Amniotic stem cell (primary cell): ENCODE measurements at places on chromosomes 3 and 15.

GRCh38 chr15:58110999-58111717 is 27.0 kb upstream of the AQP9 start:
- DNase-seq = no peak

- DNase-seq = no peak
Measured at GRCh38 chr3:69118555-69118954, 3.8 kb downstream of the LMOD3 start.

DNA sequence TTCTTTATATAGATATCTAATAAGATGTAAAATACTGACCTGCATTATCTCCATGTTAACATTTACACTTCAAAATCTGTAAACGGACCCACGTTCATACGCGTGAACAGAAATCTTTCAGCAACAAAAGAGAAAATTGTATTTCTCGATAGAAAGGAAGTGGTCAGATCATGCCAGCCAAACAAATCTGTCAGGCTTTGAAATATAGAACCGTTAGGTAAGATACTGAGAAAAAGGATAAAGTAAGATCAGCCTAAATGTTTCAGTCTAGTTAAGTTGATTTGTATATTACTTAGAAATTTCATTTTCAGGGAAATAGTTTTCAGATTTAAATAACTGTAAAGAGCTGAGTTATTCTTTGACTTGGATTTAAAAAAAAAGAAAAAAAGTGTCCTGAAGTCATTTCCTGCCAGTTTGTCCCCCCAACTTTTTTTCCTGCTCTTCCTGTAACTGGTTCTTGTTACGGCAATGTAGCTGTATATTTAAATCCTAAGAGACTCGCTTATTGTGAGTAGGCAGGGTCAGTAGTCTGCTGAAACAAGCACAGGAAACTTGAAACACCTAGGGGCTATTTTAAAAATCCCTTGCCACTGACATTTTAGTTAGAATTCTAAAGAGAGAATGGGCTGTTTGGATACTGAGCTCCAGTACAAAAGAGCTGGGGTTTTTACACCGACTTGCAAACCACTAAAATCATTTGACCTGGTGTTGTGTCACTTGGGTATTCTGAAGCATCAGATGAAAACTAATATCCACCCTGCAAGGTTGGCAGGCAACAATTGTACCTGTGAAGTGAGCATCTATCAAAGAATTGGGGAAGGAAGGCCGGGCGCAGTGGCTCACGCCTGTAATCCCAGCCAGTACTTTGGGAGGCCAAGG is 237.5 kb downstream of the UBE2E2 start:
- DNase-seq = no peak

GRCh38 chr15:65583701-65584100 is 27.2 kb downstream of the INTS14 start:
- no peak for DNase-seq

DNA sequence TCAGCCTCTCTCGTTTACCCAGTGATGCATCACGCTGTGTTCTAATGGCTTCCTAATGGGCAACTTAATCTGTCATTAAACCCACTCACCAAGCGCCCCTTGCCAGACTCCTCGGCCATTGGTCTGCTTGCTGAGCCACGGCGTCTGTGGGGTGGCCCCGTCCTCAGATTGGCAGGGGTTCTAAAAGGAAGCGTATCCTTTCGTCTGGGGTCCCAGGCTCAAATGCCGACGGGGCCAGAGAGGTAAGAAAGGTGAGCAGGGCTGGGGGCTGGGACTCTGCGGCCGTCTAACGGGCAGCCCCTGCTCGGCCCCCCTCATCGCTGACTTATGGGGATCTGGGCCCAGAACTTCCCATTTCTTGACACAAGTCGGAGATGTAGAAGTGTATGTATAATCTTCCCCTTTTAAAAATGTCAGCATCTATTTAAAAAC is 315.1 kb upstream of the PROK2 start:
- DNase-seq = no peak

- no peak for DNase-seq
Measured at GRCh38 chr15:63917588-63918316, 84.0 kb upstream of the HERC1 start.

GRCh38 chr15:71357321-71357732 is 242.1 kb downstream of the THSD4 start:
- DNase-seq = no peak

- DNase-seq = no peak
Measured at GRCh38 chr15:78112551-78112950, 18.7 kb downstream of the CIB2 start.

- DNase-seq = no peak
Measured at GRCh38 chr15:84669726-84670125, 11.7 kb upstream of the NMB start.

GRCh38 chr3:164190566-164190965 is 887.7 kb downstream of the SI start:
- no peak for DNase-seq

DNA sequence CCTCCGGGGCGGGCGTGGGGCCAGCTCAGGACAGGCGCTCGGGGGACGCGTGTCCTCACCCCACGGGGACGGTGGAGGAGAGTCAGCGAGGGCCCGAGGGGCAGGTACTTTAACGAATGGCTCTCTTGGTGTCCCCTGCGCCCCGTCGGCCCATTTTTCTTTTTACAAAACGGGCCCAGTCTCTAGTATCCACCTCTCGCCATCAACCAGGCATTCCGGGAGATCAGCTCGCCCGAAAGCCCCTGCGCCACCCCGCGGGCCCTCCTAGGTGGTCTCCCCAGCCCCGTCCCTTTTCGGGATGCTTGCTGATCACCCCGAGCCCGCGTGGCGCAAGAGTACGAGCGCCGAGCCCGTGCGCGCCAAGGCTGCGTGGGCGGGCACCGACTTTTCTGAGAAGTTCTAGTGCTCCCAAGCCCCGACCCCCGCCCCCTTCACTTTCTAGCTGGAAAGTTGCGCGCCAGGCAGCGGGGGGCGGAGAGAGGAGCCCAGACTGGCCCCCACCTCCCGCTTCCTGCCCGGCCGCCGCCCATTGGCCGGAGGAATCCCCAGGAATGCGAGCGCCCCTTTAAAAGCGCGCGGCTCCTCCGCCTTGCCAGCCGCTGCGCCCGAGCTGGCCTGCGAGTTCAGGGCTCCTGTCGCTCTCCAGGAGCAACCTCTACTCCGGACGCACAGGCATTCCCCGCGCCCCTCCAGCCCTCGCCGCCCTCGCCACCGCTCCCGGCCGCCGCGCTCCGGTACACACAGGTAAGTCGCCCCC is at the start of gene THBS1:
Gene THBS1 (plus strand): TSS at position 595 of the 757 bp plus-strand sequence. CDS start 779 bp downstream, outside the sequence.
- DNase-seq = peak; percentile 91

GRCh38 chr15:66802025-66803001 is 100.3 kb downstream of the SMAD6 start:
- DNase-seq = no peak

DNA sequence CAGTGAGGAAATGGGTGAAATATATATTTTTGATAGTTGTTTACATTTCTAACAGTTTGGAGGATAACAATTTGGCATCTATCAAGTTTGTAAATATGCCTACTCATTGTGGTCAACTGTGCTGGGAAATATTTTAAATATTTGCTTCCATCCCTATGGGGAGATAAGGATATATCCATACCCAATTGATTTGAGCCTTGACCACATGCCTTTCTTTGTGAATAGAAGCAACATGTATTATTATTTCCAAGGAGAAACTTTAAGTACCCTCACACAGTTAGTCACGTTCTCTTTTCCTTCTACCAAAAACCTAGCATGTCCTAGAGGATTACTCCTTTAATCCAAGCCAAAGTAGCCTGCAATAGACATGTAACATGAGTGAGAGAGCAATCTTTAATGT is 245.4 kb upstream of the CBLB start:
- no peak for DNase-seq

- DNase-seq = no peak
Measured at GRCh38 chr15:83926116-83926515, 272.2 kb downstream of the ADAMTSL3 start.

DNA sequence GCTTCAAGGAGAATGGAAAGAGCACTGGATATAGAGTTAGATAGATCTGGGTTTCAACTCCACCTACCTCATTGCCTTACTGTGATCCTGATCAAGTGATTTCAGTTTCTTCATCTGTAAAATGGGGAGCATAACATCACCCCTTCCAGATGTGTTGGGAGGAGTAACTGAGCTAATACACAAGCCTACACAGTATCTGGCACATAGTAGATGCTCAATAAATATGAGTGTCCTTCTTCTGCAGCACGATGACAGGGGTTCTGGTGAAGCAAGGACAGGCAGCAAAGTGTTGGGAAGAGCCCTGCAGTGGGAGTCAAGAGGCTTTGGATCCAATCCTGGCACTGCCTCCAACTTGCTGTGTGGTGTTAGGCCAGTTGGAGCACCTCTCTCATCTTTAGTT is 270.0 kb downstream of the UACA start:
- no peak for DNase-seq

DNA sequence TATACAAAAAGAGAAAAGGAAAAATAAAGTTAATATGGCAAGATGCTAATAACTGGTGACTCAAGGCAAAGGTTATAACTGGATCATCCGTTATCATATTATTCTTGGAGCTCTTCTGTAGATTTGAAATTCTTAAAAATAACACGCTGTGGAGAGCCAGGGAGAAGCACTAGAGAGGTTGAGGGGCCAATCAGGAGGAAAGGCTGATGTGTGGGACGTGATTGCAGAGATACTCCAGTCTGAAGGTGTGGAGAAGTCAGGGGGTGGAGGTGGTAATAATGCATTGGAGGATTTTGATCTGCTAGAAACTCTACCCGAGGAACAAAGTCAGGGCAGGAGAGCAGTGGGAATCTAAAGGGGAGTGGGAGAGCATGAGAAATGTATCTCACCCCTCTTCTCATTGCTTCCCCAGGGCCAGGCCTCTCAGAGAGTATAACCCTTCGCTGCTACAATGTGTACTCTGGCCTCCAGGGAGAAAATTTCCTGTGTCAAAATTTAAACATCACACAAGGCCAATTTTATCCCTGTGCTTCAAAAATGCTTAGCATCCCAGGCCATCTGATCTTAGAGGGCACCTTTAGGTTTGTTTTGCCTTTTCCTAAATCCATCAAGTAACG is 211.5 kb upstream of the SEMA6D start:
- DNase-seq = no peak

DNA sequence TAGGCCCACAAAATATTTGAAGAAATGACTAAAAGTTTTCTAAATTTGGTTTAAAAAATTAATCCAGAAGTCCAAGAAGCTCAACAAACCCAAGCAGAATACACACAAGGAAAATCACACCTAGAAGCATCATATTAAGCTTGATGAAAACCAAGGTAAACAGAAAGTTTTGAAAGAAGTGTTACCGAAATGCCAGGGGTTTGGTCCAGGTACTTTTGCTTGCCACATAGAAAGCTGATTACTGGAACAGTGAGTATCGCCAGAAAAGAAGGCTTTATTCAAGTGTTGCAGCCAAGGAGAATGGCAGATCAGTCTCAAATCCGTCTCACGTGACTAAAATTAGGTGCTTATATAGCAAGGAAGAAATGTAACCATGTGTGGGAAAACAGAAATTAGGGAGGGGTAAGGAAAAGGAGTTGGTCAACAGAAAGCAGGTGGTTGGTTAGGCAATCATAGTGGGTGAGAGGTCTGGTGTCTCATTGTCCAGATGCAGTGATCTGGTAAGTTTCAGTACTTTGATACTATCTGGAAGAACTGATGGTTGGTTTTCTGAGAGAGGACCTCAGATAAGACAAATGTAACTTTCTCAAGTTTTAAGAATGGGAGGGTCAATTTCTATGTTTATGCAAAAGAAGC is 96.9 kb upstream of the MYRIP start:
- no peak for DNase-seq

DNA sequence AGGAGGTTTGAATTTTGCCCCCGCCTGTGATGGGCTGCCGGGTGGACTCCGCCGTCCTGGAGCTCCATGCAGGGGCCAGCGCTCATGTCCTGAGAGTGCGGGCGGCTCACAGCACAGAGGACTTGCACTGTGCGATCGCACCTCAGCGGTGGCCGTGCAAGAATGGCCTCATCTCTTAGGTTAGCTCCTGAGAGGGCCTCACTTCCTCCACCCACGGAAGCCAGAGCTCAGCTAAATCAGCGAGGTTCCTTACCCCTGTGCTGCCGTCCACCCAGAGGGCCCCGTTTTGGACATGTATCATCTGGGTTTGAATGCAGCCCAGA is 72.0 kb upstream of the PCSK6 start:
- no peak for DNase-seq

GRCh38 chr3:31536497-31536896 is 3.8 kb downstream of the STT3B start:
- DNase-seq = no peak

DNA sequence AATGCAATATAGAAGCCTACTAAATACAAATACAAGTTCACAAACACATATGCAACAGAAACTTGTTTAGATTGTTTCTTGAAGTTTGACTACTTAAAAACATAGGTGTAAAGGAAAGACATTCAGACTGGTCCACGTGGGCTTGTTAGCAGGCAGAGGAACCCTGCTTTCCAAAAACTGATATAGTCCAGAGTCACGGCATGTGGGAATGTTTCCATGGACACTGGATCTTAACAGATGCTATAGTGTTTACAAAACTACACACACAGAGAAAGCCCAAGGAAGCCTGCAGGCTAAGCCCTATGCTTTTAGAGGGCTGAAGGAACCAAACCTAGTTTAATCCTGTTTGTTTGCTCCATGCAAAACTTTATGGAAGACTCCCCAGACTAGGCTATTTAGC is 45.2 kb upstream of the LRRC58 start:
- no peak for DNase-seq
